ENCODE measurements at places on chromosomes 7 and 10. TPM values are rescaled to one million over a fixed set of nuclear protein-coding genes. Genes with fewer than 3 reads are reported as not detected.

MOGAT3 gene
- not detected for total RNA-seq

ANKRD7 gene
- total RNA-seq, result not detected

CDK14 gene
- 0.81 TPM for total RNA-seq

SRRM3 gene
- total RNA-seq, result not detected

CHN2 gene
- 4.9 TPM for total RNA-seq

WNT16 gene
- total RNA-seq, result not detected

FAM131B gene
- 0.61 TPM for total RNA-seq

- DNase-seq, result no peak
These were observed 41.8 kb downstream of the DLD start for GRCh38 chr7:107932805-107933204.

- DNase-seq, result no peak
These were observed 94.9 kb upstream of the IKZF1 start for GRCh38 chr7:50209461-50210135.

- DNase-seq, result no peak
These were observed 10.0 kb downstream of the FAM171A1 start for GRCh38 chr10:15361131-15361530.

DNA sequence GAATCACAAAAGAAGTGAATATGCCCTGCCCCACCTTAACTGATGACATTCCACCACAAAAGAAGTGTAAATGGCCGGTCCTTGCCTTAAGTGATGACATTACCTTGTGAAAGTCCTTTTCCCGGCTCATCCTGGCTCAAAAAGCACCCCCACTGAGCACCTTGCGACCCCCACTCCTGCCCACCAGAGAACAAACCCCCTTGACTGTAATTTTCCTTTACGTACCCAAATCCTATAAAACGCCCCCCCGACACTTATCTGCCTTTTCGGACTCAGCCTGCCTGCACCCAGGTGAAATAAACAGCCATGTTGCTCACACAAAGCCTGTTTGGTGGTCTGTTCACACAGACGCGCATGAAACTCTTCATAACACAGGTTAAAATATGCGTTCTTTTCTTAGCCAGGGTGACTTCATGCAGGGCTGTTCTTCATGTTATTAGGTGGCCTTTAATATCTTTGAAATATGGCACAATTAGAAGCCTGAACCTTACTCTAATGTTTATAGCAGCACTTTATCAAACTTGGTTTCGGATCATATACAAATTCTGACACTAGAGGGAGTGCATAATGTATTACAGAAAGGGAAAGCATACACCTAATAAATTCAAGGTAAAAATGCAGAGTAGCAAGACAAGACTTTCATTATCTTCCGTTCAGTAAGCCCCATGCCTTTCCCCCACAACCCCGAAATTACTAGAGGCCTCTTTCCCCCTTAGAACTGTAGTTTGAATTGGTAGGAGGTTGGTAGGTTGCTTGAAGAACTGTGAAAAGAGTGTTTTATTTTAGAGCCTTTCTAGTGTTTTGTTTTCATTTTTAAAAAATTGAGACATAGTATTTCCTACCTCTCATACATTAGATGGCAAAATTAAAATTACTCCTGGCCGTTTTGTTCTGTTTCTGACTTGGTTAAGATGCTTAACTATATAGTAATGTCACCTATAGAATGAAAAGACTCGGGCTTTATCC, 117.9 kb downstream of the NPY start:
- DNase-seq, result peak; percentile 17

DNA sequence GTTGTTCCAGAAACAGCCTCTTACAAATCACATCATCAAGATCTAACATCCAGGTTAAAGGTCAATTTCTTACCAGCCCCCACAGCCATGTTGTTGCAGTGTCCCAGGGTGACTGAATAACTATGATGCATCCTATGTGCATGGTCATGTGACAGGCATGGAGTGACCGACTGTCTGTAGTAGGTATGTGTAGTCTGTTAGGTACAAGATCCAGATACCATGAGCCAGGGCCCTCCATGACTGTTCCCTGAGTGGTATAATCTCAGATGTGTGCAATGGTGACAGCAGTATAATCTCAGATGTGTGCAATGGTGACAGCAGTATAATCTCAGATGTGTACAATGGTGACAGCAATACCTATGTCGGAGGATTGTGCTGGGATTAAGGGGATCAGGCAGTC, 8.8 kb downstream of the CDHR3 start:
- no peak for DNase-seq

DNA sequence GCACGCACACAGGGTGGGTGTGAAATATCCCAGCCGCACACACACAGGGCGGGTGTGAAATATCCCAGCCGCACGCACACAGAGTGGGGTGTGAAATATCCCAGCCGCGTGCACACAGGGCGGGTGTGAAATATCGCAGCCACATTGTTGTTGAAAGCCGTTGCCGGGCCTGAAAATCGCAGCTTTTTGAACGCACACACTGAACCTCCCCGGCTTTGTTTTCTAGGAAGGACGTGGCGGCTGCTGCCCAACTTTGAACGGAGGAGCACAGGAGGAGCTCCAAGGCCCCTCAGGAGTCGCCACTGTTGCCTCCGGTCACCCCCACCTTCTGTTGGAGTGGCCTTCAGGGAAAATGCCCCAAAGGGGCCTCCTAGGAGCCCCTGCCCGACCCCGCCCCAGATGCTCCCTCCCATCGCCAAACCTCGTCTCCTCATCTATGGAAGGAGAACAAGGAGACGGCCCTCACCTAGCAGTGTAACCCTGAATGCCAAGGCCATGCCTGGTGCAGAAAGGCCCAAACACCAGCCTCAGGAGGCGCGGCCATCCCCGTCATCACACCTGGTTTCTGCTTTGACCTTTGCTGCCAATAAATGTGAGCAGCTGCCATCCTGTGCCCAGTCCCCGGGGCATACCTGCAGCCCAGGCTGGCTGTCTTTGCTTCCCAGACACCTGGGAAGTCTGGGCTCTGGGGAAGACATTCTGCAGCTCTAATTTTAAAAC, 318.6 kb downstream of the PTPRN2 start:
- DNase-seq, result no peak

GRCh38 chr10:104707602-104708459, 66.7 kb downstream of the SORCS3 start:
- DNase-seq, result no peak

- no peak for DNase-seq
These were observed 137.4 kb upstream of the PTN start for GRCh38 chr7:137480824-137481365.

DNA sequence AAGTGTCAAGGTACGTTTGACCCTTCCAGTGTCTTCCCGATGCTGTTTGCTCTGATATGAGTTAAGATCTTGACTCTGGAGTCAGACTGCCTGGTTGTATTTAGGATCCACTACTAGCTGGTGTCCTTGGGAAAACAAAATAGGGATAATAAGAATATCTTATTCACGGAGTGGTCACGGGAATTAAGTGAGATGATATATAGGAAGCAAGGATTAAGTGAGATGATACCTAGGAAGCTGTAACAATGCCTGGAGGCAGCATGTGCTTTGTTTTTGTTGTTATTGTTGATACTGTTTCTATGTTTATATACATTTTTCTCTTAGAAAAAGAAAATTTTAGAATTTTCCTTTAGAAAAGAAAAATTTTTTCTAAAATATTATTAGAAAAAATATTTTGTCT, 87.0 kb downstream of the LYZL1 start:
- no peak for DNase-seq

DNA sequence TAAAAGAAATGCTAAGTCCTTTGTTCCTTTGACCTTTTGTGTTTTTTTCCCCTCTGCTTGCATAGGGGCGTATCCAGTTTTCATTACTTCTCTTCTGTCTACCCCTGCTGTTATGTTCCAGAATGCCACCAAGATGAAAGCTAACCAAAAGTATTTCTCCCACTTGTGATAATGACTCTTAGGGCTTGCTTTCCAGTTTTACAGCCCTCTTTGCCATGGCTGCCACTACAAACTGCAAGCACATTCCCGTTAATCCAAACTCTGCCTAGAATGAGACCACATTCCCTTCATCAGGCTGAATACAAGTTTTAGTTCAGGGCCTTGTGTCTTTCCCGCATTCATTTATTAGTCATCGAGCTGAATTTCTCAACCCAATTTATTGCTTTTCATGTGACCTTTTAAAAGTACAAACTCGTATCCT, 23.6 kb upstream of the CD36 start:
- DNase-seq, result no peak

GRCh38 chr7:85185424-85186082, 1.3 kb downstream of the SEMA3D start:
- DNase-seq, result no peak

GRCh38 chr10:124665558-124665957, 78.6 kb downstream of the FAM53B start:
- no peak for DNase-seq

- DNase-seq, result no peak
These were observed 30.0 kb upstream of the SGMS1 start for GRCh38 chr10:50653758-50654157.

DNA sequence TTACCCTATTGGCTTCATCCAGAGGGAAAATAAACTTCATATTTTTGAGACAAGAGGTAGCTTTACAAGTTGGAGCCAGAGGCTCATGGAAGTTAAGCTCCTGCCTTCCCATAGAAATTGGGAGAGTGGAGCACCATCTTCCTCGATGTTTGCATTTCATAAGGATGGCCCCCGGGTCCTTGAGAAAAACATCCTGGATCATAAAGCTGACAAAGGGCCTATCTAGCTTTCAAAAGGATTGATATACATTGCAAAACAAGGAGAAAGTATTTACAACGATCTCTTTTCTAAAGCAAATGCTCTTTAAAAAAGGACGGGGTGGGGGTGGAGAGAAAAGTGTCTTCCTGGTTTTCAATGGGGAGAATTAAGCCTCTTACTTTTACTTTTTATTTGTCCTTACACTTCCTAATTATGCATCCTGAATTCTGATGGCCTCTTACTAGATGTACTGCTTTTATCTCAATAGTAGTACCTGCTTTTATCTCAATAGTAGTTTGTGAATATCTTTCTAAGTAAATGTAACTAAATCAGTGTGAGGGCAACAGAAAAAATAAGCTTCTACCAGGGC, 65.6 kb downstream of the PTPRZ1 start:
- DNase-seq, result no peak

DNA sequence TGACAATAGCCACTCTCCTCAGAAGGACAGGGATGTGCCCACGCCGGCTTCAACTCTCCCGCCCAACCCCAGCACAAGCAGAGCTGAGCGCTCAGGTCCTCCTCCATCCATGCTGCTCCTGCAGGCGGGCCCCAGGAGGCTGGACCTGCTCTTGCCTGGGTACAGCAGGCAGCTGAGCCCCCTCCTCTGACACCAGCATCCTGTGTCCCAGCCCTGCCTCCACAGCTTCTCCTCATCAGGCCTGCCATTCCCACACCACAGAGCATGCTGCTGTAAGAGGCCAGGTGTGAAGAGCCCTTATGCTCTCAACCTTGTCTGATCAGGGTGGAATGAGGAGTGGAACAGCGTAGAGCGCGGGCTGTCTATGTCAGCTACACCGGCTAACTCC, 302.2 kb downstream of the PTPRN2 start:
- no peak for DNase-seq

DNA sequence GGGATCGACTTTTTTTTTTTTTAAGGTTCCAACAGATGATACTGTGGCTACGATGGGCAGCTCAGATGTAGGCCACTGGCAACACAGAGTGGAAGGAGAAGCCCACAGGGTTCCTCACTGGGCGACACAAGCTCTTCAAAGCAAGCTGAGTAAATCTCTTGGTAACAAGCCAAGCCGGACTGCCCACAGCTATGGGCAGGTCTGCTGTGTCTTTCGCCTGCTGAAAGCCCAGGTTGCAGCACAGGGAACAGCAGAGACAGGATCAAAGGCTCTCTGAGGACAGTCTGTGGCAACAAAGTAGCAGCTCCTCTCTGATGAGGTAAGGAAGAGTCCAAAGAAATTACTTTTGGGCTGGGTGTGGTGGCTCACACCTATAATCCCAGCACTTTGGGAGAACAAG, 83.6 kb downstream of the KCNMA1 start:
- DNase-seq, result no peak

DNA sequence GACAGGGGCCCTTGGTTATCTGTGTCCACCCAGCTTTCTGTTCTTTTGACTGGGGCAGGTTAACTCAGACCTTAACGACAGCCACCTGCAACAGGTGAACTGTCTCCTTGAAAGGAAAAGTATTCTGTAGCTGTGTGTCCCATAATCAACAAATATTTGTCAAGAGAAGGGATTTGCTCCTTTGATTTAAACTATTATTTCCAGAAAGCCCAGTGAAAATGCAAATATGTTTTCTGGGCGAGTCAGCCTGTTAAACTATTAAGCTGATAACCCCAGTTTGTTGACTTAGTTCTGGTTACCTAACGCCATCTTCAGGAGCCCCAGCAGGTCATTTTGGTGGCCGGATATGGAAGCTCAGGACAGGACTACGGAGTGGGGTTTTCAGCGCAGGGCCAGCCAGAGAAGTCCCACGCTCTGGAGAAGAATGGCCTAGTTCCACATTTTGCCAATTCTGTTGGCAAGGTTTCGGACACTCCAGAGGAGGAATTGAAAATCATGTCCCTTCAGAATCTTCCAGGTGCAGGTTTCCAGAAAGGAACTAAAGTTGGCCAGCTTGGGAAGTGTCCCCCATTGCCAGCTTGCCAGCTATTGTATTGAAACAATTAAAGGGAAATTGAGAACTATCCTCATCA, 54.5 kb downstream of the ADRA2A start:
- no peak for DNase-seq

DNA sequence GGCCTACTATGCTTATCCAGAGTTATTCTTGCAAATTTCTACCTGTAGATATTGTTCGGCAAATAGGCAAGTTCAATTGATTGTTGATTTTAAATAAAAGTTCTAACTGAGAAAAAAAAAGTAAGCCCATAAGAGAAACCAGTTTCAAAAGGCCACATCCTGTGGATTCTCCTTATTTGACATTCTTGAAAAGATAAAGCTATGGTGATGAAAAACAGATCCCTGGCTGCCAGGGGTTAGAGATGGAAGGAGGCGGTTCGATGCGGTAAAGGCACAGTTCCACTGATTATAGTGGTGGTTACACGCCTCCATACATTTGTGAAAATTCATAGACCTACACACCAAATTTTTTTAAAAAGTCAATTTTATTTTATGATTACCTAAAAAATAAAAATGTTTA, 347.8 kb downstream of the KCNMA1 start:
- no peak for DNase-seq

- DNase-seq, result no peak
These were observed 93.3 kb downstream of the EMX2 start for GRCh38 chr10:117635826-117636225.
